ENCODE measurements at places on chromosomes 2 and 18.

- peak; percentile 6 for DNase-seq
These were observed 17.1 kb downstream of the EDAR start for GRCh38 chr2:108971661-108972566.

DNA sequence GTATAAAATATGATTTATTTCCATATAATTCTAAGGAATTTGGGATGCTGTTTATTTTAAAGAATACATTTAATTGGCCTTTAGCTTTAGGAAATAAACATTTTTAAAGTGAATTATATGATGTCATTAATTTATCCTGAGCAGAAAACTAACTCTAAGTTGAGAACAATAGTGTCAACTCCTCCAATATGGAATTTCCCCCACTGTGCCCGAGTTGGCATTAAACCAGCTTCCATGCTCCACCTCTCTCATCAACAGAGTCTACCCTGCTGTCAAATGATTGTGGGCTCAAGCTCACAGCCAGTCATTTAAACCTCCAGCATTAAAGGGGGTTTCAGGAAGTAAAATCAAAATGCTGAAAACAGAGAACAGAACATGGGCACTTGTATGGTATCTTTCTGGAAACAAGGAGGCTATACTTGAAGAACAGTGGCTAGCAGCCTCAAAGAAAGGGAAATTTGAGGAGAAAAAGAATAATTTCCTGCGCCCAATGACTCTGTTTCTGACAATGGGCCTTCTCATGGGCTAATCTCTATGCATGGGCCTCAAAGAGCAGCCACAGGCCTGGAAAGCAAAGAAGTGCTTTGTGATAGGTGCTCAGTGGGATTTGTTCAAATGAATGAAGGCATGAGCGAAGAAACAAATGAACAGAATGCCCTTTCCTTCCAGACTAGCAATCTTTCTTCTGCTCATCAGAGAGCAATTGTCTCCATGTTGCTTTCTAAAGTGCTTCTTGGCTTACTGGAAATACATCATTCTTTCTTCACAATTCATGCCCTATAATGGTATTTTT is 252.8 kb downstream of the MTX2 start:
- DNase-seq, result no peak

DNA sequence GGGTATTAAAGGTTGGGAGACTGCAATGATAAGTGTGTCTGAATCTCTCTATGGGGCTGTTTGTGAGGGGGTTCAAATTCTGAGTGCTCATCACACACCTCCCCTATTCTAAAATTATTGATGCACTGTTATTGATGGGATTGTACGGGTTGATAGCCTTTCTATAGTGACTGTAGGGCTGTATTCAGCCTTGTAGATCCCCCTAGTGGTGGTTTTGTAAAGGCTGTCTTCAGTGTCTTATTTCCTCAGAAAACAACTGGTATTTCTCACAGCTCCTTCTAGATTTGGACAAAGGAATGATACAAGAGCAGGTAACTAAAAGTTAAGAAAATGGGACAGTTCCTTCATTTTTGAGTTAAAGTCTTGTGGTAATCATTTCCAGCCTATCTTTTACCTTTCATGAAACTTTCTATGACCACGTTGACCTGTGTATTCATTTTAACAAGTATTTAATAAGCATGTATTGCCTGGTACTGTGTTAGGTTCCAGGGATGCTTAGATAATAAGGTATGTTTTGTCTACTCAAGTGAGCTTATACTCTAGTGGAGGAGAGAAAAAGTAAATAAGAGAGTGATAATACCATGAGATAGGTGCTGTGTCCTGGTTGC is 21.2 kb downstream of the SMAD4 start:
- peak; percentile 50 for DNase-seq

DNA sequence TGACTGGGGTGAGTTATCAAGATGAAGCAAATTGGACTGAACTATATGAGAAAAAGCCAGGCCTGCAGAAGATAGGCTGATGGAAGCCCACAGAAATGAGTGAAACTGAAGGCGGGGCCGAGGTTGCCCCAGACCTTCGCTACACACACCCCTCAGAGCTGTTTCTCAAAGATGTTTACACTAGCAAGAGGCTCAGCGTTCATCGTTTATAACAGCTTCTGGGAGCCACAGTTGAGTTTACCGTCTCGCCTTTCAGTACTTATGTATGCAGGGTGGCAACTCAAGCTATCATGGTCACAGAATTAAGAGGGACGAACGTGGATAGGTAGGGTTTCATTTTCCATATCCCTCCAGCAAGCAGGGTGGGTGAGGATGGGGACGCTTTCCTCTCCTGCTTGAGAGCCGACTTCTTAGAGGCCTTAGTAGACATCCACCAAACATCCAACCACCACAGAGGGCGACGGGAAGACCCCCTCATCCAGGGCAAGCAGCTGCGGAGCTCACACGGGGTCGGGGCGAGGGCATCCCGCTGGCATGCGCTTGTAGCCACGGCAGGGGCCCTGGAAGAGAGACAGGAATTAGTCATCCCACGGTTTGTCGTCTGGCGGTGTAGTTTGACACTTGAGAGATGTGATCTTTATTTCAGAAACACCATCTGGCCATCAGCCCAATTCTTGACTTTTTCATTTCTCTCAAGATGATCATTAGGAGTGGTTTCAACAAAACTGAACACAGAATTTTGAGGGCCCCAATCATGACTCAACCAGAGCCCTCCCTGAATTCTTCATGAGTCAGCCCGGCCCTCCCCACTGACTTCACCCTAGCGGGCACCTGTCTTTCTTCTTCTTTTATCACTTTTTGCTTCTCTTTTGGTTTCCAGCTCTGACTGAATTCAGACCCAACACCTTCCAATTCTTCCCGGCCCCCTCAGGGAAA is 109.1 kb upstream of the CTDP1 start:
- peak; percentile 96 for DNase-seq

DNA sequence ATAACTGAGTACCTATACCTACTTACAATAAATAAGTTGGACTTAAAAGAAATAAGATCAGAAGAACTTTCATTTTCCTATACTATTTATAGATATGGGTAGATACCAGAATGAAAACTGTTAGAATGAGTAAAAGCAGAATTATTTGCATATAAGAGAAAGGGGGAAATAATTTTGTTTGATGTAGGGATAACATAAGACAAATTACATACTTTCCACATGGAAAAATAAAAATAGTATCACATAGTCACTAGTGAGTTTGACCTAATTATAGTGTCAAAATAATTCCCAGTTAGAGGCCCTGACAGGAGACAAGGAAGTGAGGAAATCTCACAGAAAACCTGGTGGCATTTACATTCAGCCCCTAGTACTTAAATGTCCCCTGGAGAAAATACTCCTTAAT is 28.6 kb downstream of the KCMF1 start:
- DNase-seq, result no peak

DNA sequence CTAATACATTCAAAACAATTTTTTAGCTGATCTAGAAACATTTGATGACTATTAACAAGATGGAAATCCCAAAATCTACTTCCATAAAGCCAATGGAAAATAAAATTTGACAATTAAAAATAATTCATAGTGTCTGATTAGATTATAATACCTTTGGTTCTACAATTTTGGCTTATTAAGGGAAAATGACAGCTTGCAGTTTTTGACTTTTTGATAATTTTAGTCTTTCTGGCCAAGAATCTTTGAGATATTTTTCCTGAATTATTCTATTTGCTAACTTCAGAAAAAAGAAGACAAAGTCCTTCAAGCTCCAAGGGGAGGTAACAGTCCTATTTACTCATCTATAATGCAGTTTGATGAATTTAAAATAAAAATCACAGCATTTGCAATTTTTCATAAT is 39.6 kb downstream of the MSH6 start:
- DNase-seq, result no peak

DNA sequence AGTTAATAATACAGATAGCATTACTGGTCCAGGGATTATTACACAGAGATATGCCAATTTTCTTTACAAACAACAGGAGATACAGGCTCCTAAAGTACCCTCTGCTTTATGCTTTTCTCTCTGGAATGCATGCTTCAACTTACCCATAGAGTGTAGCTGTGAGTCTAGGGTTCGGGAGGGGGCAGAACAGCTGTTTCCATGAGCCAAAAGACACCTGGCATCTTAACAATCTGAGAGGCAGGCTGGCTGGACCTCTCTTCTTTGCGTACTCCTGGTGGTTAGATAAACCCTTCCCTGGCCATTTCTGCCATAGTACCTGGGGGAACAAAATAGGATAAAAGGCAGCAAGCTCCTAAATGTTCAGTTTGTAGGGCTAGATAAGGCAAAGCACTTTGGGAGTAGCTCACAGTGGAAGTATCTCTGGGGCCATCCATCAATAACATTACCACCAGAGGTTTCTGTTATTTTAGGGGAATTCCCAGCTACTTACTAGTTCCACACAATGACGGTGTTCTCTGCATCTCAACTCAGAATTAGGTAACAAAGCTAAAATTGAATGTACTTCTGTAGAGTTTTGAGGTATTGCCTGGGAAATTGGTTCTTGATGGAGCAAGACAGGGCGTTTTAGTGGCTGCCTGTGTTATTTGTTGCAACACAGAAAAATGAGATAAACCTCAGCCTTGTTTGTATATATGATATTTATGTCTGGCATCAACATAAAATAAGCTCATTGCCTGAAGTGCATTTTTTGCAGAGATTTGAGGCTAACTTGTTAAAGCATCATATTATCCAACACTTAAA is 6.2 kb upstream of the CCDC85A start:
- DNase-seq, result no peak

DNA sequence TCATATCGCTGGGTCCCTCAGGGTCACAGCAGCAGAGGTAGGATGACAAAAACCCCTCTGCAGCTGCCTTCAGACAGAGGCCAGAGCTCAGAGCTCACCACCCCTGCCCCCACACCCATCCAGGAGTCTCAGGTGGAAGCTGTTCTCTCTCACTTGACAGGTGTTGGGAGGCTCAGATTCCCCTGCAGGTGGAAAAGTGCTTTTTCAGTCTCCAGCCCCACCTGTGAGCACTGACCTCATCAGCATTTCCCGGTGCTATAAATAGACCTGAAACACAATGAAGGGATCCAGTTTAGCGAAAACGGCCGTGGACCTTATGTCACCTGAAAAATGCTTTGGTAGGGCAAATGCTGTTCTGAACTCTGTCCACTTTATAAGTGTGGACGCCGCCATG is 254.9 kb downstream of the NDUFA10 start:
- no peak for DNase-seq

- DNase-seq, result no peak
These were observed 59.8 kb downstream of the KCTD1 start for GRCh38 chr18:26488417-26489009.

DNA sequence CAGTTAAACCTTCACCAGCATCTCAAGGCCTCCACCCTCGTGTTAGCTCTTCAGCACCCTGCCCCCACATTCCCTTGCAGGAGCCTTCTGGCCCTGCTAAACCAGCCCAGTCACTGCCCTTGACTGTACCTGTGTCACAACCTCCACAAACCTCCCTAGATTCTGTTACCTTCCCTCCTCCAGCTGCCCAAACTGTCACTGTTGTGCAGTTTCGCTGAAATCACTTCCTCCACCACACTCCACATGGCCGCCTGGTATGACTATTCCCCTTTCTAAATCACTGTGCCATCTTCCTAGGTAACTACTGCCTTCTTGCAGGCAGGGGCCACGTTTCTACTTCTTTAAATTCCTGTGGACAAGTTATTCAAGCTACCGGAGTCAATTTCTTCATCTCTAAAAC is 160.2 kb downstream of the GALNT14 start:
- no peak for DNase-seq

- peak; percentile 8 for DNase-seq
These were observed 54.9 kb downstream of the IL1RL2 start for GRCh38 chr2:102241616-102242305.

- no peak for DNase-seq
These were observed 169.1 kb upstream of the BOD1L2 start for GRCh38 chr18:56977771-56978170.

- no peak for DNase-seq
These were observed 94.5 kb downstream of the SH3RF3 start for GRCh38 chr2:109223490-109223889.

DNA sequence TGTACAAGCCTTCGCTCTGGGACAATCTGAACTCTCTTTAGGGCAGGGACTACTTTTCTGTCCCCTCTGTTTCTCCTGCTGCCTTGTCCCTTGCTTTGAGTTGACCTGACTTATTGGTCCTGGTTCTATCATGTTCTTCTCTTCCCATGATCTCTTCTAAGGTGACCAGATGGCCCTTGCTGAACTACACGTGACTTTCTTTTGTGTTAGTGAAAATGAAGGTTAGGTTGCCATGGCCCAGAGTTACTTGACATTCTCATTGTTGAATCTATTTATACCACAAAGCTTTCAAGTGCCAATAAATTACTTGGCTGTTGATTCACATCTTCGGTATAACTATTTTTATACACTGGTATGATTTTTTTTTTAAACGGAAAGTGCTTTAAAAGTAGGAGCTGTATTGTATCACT is 24.4 kb downstream of the MRPL33 start:
- DNase-seq, result peak; percentile 76

DNA sequence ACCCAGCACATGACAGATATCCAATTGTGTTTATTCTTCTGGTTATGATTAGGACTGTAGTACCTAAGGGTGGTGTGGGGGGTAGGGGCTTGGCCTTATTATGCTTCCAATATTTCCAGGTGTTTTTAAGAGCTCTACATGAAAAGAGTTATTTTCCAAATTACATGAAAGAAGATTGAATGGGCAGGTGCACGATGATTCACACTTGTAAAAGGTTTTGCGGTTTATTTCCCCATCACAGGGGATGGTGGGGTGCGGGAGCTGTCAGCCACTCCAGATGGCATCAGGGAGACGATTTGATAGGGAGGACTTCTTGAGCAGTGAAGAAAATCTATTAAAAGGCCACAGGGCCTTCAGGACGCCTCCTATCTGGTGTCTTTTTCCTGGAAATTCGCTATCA is 15.1 kb upstream of the CCBE1 start:
- no peak for DNase-seq

GRCh38 chr2:207503234-207503633 is 26.5 kb upstream of the CREB1 start:
- DNase-seq, result peak; percentile 72

DNA sequence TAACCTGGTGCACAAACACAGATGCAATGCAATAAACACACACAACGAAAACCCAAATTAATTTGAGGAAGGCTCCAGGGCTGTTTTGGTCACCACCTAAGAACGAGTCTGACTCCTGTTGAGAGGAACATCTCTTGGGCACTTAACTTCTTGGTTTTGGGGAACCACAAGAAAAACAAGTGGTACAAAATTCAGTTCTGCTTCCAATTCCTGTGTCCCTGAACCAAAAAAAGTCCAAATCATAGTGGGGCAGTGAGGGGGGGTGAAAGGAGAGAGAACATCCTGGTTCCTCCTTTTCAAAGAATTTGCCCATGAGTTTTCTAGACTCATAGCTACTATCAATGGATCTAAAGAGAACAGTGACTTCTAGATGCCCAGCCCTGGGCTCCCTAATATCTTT is 143.6 kb downstream of the COL4A4 start:
- DNase-seq, result no peak

DNA sequence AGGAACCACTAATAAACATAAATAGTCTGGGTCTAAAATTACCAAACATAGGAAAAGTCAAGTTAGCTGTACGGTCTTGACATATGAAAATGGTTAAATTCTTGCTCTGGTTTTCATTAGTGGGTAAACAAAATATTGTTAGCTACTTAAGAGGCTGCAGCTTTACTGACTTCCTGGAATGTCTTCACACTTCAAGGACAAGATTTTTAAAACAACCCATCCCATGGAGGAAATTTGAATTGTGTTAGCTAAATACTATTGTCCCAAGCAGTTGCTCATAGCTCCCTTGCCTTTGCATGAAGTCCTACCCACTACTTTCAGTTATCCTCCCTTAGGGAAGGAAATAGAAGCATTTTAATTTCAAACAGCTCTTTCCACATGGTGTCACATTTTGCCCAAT is 128.5 kb downstream of the EPHA4 start:
- peak; percentile 44 for DNase-seq

- DNase-seq, result peak; percentile 93
These were observed 24.6 kb upstream of the SCG2 start for GRCh38 chr2:223626716-223627115.
